ENCODE measurements at places on chromosomes 2 and 18.

DNA sequence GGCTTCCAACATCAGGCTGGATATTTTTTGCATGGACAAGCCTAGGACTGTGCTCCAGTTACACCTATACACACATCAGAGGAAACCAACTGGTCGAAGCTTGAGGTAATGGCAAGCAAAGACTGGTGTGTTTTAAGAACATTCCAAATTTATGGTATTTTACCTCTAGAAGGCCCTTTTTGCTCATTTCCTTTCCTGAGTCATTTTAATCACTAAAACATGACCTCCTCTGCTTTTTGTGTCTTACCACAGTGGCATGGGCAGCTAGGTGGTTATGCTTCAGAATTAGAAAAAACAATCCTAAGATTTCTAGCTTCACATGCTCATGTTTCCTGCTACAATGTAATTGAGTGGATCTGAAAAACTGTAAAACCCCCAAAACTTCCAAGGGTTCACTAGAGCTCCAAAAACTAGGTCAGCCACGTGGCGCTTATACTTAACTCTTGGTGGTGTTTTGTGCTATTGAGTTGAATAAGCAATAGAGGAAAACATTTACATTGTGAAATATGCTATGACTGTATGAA is 30.6 kb upstream of the CHRNA1 start:
- H3K4me1 ChIP-seq, result peaks cover 26% of the 10 kb centered on the region
- no peaks in the 10 kb centered on the region for H3K36me3 ChIP-seq
- H3K27me3 ChIP-seq, result no peaks in the 10 kb centered on the region
- H3K4me3 ChIP-seq, result no peak overlapping the region
- peak overlapping the region; percentile 48 for H3K27ac ChIP-seq

DNA sequence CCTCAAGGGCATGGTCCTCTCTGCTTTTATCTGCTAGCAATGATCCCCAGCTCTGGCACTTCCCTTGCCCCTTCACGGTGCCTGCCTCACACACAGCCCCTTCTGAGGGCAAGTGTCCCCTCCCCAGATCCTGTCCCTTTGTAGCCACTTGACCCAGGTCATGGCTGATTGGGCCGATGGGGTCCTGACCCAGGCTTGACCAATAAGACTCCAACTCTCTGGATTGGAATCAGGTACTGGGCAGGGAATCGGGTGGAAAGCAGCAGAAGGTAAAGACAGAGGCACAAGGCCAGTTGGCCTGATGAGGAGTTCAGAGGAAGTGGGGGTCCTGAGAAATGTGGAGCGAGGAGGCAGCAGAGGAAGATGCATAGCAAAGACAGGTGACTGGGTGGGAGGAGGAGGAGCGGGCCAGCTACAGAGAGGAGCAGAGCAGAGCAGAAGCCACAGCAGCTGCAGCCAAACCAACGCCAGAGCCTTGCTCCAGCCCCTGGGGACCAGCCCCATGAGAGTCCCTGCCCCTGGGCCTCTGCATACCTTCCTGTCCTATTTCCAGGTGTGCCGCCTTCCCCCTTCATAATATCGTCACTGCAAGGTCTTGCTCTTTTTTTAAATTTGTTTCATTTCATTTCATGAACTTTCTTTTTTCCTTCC is 39.1 kb downstream of the CAPN13 start:
- H3K4me1 ChIP-seq, result no peaks in the 10 kb centered on the region
- no peak overlapping the region for H3K4me3 ChIP-seq
- no peak overlapping the region for H3K27ac ChIP-seq
- no peaks in the 10 kb centered on the region for H3K36me3 ChIP-seq
- peaks cover 5% of the 10 kb centered on the region for H3K27me3 ChIP-seq

- no peaks in the 10 kb centered on the region for H3K27me3 ChIP-seq
- DNase-seq, result no peak
- peak overlapping the region; percentile 69 for H3K27ac ChIP-seq
- peaks cover 59% of the 10 kb centered on the region for H3K36me3 ChIP-seq
- H3K4me3 ChIP-seq, result no peak overlapping the region
Observed at GRCh38 chr2:230758566-230759480, 46.2 kb downstream of the CAB39 start.

- H3K4me1 ChIP-seq, result peaks cover 21% of the 10 kb centered on the region
- no peaks in the 10 kb centered on the region for H3K36me3 ChIP-seq
- no peak overlapping the region for H3K4me3 ChIP-seq
Observed at GRCh38 chr2:216372761-216373291, 543 bp upstream of the MARCHF4 start.

DNA sequence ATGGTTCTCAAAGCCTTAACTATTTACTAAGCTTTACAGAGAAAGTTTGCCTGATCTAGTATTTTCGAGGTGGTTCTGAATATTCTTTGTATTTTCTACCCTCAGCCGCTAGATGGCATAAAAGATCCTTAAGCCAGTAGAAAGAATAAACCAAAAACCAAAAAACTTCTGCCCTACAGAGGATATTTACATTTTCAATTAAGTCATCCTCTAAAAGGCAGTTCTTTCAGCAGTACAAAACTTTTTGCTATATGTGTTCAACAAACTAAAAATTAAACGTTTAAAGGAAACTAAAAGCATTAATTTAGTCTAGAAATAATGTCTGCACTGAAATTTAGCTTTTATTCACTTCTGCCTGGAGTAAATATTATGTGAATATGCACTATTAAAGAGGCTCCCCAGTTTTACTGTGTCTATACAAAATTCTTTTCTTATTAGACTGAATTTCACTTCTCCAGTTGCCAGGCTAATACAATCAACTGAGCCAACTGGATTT is 297.5 kb downstream of the PIEZO2 start:
- no peaks in the 10 kb centered on the region for H3K4me1 ChIP-seq
- no peak overlapping the region for H3K4me3 ChIP-seq
- no peaks in the 10 kb centered on the region for H3K36me3 ChIP-seq
- H3K27me3 ChIP-seq, result peaks cover 8% of the 10 kb centered on the region

DNA sequence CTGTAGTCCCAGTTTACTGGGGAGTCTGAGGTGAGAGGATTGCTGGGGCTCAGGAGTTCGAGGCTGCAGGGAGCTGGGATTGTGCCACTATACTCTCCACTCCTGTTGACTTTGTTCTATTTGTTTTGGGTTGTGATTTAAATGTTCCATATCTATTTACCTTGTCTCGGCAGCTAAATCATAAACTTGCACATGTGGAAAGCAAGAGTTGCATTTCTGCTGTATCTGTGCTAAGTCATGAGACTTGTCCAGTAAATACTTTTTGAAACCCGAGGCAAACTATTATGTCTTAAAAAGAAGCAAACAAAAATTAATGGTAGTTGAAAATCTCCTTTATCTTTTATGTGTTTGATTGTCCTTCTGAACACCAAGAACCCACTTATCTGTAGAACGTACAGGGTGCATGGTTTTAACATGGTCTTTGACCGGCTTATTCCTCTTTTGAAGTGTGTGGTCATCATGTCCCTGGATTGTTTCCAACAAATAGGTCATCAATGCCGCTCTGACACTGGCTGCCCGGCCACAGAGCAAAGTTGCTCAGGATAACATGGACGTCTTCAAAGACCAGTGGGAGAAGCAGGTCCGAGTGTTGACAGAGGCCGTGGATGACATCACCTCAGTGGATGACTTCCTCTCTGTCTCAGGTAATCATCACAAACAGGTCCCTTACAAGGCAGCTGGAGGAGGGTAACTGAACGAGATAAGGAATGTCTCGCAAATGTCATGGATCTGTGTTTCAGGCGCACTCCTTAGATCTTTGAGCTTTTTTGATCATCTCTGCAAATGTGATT is 241.1 kb upstream of the LRRTM1 start:
- no peaks in the 10 kb centered on the region for H3K27me3 ChIP-seq
- DNase-seq, result no peak
- no peak overlapping the region for H3K27ac ChIP-seq
- no peaks in the 10 kb centered on the region for H3K4me1 ChIP-seq
- H3K36me3 ChIP-seq, result no peaks in the 10 kb centered on the region
- no peak overlapping the region for H3K4me3 ChIP-seq

DNA sequence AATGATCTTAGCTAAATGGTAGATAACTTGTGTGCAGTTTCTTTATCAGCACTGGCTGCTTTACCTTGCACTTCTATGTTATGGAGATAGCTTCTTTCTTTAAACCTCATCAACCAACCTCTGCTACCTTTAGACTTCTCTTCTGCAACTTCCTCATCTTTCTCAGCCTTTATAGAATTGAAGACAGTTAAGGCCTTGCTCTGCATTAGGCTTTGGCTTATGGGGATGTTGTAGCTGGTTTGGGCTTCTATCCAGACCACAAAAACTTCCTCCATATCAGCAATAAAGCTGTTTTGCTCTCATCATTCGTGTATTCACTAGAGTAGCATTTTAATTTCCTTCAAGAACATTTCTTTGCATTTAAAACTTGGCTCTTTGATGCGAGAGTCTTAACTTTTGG is 123.7 kb downstream of the PIK3C3 start:
- H3K4me1 ChIP-seq, result peaks cover 5% of the 10 kb centered on the region
- peaks cover 41% of the 10 kb centered on the region for H3K36me3 ChIP-seq
- DNase-seq, result no peak
- no peaks in the 10 kb centered on the region for H3K27me3 ChIP-seq
- H3K27ac ChIP-seq, result no peak overlapping the region

DNA sequence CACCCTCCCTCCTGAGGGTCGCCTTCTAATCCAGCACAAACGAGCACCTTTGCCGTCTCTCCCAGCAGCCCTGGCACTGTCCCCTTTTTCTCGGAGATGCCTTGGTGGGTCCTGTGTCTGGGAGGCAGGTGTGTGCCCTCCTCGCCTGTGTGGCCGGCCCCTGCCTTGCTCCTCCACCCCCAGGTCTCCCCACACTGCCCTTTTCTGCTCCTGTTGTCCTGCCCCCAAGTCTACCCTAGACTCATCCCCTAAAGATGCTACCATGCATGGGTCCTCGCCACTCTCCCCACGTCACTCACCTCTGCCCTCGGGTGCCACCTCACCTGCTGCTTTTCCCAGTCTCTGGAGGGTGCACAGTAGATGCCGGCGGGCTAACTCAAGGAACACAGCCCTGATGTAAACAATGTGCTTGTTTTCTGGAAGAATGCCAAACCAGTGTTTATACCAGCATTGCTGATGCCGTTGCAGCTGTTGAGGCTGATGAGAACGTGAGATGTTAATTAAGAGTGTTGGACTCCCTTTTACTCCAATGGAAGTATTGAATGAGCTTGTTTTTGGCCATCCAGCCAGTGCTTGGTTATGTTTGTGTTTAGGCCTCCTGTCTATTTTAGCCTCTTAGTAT is 223.1 kb downstream of the AGAP1 start:
- DNase-seq, result no peak
- H3K36me3 ChIP-seq, result no peaks in the 10 kb centered on the region
- H3K4me3 ChIP-seq, result no peak overlapping the region
- peaks cover 5% of the 10 kb centered on the region for H3K27me3 ChIP-seq
- H3K4me1 ChIP-seq, result no peaks in the 10 kb centered on the region

DNA sequence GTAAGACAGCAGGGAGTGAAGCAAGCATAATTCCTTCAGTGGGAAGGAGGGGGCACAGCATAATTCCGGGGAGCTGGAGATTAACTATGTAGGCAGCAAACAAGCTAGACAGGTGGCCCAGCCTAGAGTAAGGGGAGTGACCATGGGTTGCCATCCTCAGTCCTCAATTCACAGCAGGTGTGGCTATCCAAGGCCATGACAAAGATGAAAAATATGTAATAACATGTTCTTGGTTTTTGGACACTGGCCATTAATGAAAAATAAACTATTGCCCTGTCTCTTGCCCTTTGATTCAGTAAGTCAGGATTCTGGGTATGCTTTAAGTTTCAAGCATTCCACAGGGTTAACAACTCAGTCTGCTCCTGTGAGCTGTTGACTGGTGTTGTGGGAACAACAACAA is 65.0 kb downstream of the CYP1B1 start:
- no peaks in the 10 kb centered on the region for H3K27me3 ChIP-seq
- DNase-seq, result no peak
- no peaks in the 10 kb centered on the region for H3K4me1 ChIP-seq
- peaks cover 4% of the 10 kb centered on the region for H3K36me3 ChIP-seq
- H3K4me3 ChIP-seq, result no peak overlapping the region

GRCh38 chr18:21980744-21981143 is 188.6 kb upstream of the GATA6 start:
- no peak overlapping the region for H3K4me3 ChIP-seq
- no peaks in the 10 kb centered on the region for H3K4me1 ChIP-seq
- no peaks in the 10 kb centered on the region for H3K36me3 ChIP-seq

- DNase-seq, result no peak
- no peak overlapping the region for H3K27ac ChIP-seq
- no peak overlapping the region for H3K4me3 ChIP-seq
- no peaks in the 10 kb centered on the region for H3K27me3 ChIP-seq
Observed at GRCh38 chr2:140178234-140178633, 1398.0 kb upstream of the NXPH2 start.

- peaks cover 19% of the 10 kb centered on the region for H3K4me1 ChIP-seq
- H3K27ac ChIP-seq, result no peak overlapping the region
- H3K36me3 ChIP-seq, result no peaks in the 10 kb centered on the region
- H3K27me3 ChIP-seq, result no peaks in the 10 kb centered on the region
- no peak for DNase-seq
Observed at GRCh38 chr2:241926541-241927311, 57.2 kb downstream of the RTP5 start.

GRCh38 chr2:189014449-189015138 is 40.4 kb downstream of the COL3A1 start:
- no peak for DNase-seq
- H3K27me3 ChIP-seq, result peaks cover 1% of the 10 kb centered on the region
- no peak overlapping the region for H3K27ac ChIP-seq
- H3K36me3 ChIP-seq, result no peaks in the 10 kb centered on the region

GRCh38 chr2:228735697-228736096 is 535.4 kb downstream of the PID1 start:
- no peaks in the 10 kb centered on the region for H3K27me3 ChIP-seq
- no peak for DNase-seq
- no peaks in the 10 kb centered on the region for H3K36me3 ChIP-seq
- H3K4me1 ChIP-seq, result no peaks in the 10 kb centered on the region
- no peak overlapping the region for H3K4me3 ChIP-seq

DNA sequence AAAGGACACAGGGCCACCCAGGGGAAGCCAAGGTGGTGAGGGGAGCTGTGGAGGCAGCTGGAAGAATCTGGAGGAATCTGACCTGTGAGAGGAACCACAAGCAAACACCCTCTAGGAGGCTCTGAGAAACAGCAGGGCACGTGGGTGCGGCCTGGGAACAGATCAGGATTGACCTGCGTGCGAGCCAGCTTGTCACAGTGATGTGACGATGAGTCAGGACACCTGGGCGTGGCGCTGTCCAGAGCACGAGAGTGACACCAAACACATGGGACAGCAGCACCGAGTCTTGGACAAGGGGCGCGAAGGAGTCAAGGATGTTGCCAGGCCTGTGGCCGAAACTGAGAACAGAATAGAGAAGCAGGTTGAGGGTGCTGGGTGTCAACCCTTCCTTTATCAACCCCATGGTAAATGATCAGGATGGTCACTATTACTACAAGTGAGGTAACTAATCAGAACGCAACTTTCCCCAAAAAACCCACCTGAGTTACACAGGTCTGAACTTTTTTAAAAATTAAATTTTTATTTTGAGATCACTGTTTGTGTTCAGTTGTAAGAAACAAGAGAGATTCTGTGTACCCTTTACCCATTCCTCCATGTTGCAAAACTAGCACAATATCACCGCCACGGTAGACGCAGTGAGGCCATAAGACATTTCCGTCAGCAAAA is 637 bp upstream of the SFT2D3 start:
- H3K27ac ChIP-seq, result peak overlapping the region; percentile 95
- peaks cover 27% of the 10 kb centered on the region for H3K36me3 ChIP-seq
- peak overlapping the region; percentile 88 for H3K4me3 ChIP-seq
- DNase-seq, result peak; percentile 47
- no peaks in the 10 kb centered on the region for H3K27me3 ChIP-seq

Data from activated CD4-positive, alpha-beta T cell treated with anti-CD3 and anti-CD28 coated beads for 36 hours (primary cell).